ENCODE measurements at places on chromosomes 3 and 15.

GRCh38 chr15:48667701-48668100 lies 22.2 kb upstream of the FBN1 start:
- DNase-seq = no peak

DNA sequence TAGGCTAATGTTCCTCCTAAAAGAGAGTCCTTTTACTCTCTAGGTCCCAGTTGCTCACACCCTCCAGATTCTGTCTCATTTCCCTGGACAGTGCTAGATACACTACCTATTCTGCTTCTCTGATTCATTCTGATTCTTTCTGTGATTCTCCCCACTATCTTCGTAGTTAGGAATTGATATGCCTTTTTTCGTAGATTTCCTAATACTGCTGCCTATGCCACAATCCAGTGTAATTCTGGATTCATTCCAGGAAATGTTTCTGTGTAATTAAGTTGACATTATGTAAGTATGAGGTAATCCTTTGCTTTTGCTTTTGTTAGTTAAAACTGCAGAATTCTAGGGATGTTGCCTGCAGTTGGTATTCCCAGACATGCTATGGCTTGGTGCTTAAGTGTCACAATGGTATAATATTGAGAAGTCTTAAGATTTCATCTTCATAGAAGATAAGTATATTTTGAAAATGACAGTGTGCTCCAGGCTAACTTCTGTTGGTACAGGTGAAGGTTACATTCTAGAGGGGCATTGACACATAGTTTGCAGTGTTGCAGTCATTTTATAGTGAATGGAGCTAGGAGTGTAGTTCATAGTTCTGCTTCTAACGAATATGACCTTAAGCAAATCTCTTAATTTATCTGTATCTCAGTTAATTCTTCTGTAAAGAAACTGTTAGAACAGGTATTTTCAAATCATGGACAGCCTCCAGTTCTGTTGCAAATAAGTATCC lies 54.3 kb downstream of the RIOX2 start:
- DNase-seq = no peak

GRCh38 chr3:3082234-3082924 lies 27.8 kb downstream of the IL5RA start:
- DNase-seq = no peak

GRCh38 chr3:23811919-23812318 lies 6.2 kb downstream of the UBE2E1 start:
- DNase-seq = no peak

DNA sequence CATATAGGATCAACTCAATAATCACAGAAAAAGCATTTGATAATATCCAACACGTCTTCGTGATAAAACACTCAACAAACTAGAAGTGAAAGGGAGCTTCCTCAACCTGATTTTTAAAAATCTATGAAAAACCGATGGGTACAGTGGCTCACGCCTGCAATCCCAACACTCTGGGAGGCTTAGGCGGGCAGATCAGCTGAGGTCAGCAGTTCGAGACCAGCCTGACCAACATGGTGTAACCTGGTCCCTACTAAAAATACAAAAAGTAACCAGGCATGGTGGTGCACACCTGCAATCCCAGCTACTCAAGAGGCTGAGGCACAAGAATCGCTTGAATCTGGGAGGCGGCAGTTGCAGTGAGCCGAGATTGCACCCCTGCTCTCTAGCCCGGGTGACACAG lies 2.2 kb upstream of the MFGE8 start:
- no peak for DNase-seq

DNA sequence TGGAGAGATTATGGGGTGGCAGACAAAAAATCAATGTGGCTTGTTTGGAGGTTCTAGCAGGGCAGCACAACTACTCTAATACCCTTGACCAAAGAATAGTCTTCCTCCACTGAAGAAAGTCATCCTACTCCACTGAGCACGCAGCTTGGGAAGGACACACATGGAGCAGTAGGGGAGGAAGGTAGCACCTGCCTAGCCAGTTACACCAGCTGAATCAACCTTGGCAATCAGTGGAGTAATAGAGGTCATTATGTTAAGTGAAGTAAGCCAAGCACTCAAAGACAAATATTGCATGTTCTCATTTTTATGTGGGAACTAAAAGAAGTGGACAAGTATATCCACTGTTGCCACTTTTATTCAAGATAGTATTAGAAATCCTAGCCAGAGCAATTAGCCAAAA lies 555.8 kb upstream of the ALCAM start:
- DNase-seq = no peak

DNA sequence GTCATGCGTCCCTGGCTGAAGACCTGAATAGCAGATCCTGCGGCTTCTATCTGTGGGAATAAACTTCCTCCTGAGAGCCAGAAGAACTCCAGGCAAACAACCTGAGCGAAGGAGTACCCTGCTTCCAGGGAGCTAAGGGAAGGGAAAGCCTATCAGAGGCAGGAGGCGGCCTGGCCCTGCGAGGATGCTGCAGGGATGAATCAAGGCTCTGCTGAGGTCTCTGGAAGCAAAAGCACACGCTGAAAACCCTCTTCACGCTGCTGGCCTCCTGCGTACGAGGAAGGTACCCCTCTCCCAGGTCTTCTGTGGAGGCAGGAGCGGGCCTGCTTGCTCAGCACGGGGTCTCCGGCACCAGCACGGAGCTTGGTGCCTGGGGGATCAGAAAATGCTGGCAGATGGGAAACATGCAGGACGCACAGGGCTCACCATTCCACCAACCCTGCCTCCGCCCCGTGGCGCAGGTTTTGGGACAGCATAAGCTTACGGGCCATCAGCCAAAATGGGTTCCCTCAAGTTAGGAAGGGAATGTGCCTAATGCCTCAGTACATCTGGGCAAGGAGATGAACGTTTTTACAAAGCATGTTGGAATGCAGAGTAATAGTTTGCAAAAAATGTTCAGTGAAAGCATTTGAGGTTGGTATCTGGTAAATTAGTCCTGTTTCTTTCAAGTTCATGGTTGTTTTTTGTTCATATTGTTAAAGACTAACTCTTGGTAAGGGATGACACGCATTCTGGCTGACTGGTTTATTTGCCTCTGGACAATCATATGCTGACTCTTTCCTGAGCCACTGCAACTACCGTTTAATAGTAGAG lies 72.3 kb downstream of the CHSY1 start:
- no peak for DNase-seq

- DNase-seq = no peak
Measured at GRCh38 chr3:1235526-1236120, 142.8 kb downstream of the CNTN6 start.

DNA sequence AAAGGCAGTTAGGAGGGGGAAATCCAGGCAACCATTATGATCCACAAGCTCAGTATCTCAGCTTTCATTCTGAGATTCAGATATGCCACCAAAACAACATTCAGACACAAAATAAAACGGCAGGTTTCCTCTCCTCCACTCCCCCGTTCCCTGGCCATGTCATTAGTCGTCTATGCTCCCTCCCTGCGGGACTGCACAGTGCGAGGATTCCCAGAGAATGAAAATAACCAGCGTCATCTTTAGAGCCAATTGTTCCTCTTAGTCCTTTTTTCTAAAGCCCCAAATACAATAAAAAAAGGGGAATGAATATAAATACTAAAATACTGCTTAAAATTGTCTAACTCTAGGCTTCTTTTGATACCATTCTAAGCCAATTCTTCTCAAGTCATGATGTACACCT lies 7.8 kb upstream of the SLCO3A1 start:
- no peak for DNase-seq

GRCh38 chr15:55829826-55830225 lies 86.9 kb upstream of the PRTG start:
- no peak for DNase-seq

DNA sequence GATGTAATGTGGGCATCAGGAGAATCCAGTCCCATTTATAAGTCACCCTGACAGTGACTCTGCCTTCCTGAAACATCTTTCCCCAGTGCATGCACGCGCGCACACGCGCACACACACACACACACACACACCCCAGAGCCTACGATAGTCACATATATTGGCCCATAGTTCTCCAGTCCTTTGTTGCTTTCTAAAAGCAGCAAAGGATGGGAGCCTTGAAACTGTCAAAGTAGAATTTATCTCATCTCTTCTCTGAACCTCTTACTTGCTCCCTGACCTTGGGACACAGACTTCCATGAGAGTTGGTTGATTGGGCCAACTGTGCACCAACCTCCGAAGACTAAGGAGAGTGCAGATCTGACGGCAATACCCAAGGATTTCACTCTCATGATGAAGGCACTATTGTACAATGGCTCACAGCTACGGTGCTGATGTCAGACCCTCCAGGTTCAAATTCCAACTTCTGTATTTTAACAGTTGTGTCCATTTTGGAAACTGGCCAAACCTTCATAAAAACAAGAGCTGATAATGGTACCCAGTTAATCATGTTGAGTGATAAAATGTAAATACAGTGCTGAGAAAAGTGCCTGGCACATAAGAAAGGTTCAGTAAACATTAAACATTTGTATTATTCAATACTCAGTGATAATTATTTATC lies 8.3 kb downstream of the CPA3 start:
- DNase-seq = no peak

DNA sequence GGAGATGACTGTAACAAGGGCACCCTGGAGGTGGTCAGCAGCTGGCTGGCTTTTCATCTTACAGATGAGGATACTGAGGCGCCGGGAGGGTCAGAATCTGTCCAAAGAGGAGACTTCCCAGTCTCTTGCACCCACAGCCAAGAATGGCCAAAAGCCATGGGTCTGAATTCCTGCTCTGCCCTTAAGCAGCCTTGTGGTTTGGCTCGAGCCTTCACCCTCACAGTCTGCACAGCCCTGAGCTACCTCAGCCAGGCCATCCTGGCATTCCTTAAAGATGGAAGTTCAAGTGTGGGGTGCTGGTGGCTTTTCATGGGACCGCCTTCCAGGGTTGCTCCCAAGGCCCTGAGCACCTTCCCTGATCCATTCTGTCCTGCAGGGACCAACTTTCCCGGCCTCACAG lies 59.2 kb downstream of the CACNA2D2 start:
- no peak for DNase-seq

GRCh38 chr3:16884084-16884747 lies 539 bp upstream of the PLCL2 start:
- peak; percentile 69 for DNase-seq

DNA sequence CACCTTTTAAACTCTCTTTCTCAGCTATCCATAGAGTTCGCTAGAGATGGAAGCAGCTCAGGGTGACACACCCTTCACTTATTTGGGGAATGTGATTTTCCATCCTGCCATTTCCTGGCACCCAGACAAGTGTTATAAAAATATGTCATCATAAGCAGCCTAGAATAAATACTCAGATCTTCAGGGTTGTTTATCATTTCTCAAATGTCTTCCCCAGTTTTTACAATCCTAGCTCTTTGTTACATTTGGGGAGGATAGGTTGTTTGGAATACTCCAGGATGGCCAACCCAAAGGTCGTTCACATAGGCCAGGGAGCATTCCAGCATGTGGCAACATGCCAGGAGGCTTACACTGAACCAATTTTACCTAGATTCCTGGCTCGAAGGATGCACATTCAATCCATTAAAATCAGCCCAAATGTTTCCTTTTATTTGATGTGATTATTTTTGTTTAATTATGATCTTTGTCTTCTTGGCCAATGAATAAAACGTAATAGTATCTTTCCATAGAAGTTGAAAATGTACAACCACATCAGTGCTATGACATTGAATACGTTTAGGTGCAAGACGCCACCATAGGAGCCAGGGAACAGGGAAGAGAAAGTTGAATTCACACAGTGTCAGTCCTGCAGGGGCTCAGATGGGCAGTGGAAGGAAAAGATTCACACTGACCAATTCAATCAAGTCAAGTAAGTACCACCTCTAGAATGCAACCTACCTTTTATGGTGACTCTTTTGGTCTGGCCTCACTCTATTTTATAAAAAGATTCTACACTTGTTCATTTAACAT lies 537.7 kb upstream of the MDFIC2 start:
- no peak for DNase-seq

GRCh38 chr3:36164400-36164799 lies 215.9 kb upstream of the STAC start:
- no peak for DNase-seq

DNA sequence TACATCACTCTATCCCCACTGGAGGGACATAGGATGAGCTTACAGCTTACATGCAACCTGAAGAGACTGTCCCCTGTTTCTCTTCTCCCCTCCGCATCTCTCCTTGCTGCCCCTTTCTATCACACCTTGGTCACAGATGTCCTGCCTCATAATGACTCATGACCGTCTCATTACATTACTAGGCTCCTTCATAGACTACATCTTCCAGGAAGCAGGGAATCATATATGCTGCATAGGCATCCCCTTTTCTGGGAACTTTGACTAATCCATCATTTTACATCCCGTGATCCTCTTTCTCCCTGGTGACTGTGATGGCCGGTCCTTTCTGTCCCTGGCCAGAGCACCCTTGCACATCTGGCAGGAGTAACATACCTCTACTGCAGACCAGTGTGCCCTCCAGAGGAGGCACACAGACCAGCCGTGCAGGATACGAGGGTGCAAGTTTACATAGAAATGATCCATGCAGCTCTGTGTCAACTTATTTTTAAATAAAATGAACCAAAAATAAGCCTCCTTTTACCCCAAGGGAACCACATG lies 188.9 kb downstream of the CACNA2D3 start:
- no peak for DNase-seq

- DNase-seq = no peak
Measured at GRCh38 chr3:22089284-22089683, 338.3 kb upstream of the ZNF385D start.

DNA sequence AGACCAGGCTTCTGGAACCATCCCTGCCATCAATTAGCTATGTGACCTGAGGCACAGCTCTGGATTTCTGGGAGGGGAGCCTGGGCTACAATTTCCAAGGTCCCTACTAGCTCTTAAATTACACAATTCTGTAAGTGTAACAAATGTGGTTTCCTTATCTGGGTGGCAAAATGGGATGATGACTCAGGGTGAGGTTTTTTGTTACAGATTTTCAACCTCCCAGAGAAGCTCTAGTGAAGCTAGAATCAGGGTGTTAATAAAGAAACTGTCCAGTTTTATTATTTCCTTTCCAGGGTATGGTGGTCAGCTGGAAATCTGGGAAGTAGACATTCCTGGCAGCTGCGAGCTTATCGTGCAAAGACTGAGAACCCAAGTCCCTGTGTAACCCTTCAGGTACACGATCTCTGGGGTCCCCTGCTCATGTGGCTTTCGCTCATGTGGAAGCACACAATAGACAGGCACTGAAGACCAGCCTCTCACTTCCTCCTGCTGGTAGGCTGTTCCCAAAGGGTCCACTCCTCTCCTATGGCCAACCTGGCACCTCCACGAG lies 7.3 kb downstream of the RAB27A start:
- no peak for DNase-seq

DNA sequence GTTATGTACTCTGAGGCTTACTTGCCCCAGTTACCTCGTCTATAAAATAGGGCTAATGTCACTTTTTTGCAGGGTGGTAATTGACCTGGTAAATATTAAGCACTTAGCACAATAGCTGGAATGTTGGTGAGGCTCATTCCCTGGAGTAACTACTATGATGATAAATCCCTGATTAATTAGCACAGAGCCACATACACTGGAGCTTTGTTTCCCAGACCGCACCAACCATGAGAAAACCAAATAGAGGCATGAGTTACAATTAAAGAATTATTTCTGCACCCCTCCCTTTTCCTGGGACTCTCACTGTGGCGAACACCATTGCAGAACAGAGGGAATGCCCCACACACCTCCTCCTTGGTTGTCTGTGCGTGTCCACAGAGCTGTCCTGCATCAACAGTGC lies 76.6 kb upstream of the CPOX start:
- no peak for DNase-seq

GRCh38 chr3:168116279-168116678 lies 20.6 kb upstream of the GOLIM4 start:
- DNase-seq = no peak

GRCh38 chr15:84839714-84840113 lies 22.6 kb downstream of the ALPK3 start:
- no peak for DNase-seq

GRCh38 chr3:128988286-128988685 lies 5.6 kb downstream of the CFAP92 start:
- no peak for DNase-seq
